Activated effector memory CD4-positive, alpha-beta T cell treated with anti-CD3 and anti-CD28 coated beads, Interleukin-2, amount 50 U/mL, for 16 hours (primary cell): ENCODE measurements at places on chromosomes 2 and 18.

GRCh38 chr2:160906878-160907277, 253.3 kb upstream of the TANK start:
- DNase-seq: no peak

DNA sequence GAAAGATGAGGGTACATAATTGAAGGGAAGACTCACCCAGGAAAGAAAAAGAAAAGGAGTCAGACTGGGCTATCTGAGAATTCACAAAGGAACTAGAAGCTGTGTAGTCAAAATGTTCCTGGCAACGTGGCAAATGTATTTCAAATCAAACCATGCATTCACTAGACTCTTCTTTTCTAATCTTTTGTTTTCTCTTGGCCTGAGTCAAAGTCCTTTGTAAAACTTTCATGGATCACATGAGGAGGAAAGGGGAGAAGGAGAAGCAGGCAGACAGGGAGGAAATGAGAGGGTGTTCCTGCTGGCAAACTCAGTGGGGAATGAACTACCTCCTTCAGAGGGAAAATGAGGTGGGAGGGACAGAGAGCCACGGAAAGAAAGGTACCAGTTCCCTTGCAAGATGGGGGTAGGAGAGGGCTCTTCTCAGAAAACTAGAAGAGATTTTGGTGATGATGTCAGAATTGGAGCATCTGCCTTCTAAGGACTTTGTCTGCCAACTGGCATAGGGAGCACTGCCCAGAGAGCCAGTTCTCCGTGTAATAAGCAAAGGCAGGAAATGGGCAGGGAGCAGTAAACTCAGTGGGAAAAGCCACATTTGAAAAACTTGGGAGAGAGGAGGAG, 51.4 kb downstream of the SLC8A1 start:
- no peak for DNase-seq

- DNase-seq: no peak
These were observed 76.9 kb downstream of the TMEM131 start for GRCh38 chr2:97918818-97919217.

- DNase-seq: no peak
These were observed 8.7 kb upstream of the CRYGA start for GRCh38 chr2:208172125-208172524.

DNA sequence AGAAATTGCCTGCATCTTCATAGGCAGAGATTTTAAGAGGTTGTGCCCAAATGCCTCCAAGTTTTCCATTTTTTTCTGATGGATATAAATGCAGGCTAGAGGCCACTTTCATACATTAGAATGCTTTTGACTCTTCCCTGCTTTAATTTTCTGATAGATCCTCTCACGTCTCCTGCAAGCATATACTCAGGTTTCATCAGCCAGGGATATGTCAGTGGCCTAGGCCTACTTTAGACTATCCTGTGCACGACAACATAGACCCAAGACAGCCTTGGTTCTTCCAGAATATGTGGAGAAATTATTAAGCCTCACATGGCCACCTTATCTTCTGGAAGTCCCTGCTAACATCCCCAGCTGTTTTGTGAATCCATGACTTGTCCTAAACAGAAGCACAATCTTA, 415.9 kb downstream of the TDRD15 start:
- no peak for DNase-seq

- no peak for DNase-seq
These were observed 116.0 kb downstream of the MAP3K20 start for GRCh38 chr2:173191601-173192000.

DNA sequence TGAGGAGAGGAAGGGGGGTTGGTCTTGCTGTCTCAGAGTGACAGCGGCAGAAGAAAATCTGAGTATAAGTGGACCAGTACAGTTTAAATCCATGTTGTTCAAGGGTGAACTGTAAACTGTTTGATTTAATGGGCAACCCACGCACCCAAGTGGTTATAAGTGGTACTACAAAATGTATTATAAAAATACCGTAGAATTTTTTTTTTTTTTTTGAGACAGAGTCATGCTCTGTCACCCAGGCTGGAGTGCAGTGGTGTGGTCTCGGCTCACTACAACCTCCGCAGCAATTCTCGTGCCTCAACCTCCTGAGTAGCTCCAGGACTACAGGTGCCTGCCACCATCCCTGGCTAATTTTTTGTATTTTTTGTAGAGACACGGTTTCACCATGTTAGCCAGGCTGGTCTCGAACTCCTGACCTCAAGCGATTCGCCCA, 2.1 kb upstream of the CHCHD5 start:
- peak; percentile 69 for DNase-seq
